ENCODE measurements at places on chromosomes 13 and 19. TPM values are rescaled to one million over a fixed set of nuclear protein-coding genes. Genes with fewer than 3 reads are reported as not detected.

ADAMTSL5 gene
- total RNA-seq: 20.8 TPM

CDC42EP5 gene
- total RNA-seq: 6.3 TPM

ZNF563 gene
- total RNA-seq: 0.19 TPM

CNN1 gene
- 34.5 TPM for total RNA-seq

SMIM17 gene
- total RNA-seq: not detected

- DNase-seq: no peak
Measured at GRCh38 chr13:66410314-66410713, 819.8 kb downstream of the PCDH9 start.

GGN gene
- total RNA-seq: not detected

DNA sequence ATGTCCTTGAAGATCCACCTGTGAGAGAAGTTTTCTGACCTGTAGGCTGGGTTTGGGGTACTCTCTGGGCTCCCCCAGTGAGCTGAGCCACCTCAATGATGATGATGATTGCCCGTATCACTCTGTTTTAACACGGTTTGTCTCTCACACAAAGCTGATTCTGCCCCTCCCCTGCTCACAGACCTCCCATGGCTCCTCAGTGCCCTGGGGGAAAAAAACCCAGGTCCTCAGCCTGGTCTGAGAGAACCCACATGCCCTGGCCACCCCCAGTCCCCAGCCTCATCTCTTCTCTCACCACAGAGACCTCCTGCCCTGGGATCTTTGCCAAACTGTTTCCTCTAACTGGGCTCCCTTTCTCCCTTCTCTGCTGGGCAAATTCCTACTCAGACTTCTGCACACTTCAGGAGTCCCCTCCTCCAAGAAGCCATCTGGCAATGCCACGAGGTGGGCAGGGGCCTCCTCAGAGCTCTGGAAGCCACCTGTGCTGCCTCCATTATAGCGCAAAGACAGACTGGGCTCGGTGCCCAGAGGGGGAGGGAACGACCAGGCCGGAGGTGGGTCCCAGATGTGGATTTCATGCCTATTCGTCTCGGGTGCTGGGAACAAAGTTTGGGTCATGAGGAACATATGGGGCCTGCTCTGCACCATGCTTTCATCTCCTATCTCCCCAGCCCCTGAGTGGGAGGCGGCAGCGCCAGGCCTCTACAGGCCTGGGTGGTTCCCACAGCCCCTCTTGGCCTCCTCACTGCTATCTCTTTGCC, 8.5 kb upstream of the CA11 start:
- no peak for DNase-seq

KDM4B gene
- total RNA-seq: 14.0 TPM

KIR2DL4 gene
- not detected for total RNA-seq

- DNase-seq: no peak
Measured at GRCh38 chr13:106052200-106052767, 483.2 kb downstream of the EFNB2 start.

- no peak for DNase-seq
Measured at GRCh38 chr19:16338470-16339360, 14.1 kb downstream of the KLF2 start.

- DNase-seq: no peak
Measured at GRCh38 chr13:24036115-24036514, 124.4 kb upstream of the SPATA13 start.

DNA sequence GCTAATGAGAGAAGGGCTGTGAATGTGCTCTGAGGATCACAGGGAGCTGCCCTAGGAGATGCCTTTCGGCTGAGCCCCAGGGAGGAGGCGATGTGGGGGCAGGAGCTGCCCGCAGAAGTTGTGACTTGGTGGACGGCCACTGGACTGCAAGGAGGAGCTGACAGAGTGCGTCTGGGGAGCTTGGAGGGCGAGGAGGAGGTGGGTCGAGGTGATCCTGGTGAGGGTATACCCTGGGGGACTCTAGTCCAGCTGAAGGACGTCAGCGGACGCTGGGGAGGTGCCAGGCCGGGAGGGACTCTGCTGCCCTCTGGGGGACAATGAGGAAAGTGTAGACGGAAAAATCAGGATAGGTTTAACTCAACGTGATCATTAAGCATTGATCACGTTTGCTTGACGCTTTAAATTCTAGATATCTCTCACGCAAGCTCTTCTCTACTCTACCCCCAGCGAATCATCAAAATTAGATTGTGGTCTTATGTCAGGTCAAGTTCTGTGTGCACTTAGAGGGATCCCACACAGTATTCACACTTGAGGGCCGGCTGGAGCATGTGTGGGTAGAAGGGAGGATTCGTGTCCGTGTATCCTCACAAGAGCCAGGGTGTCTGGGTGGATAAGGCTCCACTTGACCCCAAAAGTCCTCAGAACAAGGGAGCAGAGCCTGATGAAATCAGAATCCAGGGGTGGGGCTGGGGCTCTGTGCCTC, 3.3 kb upstream of the CEACAM7 start:
- no peak for DNase-seq

- DNase-seq: no peak
Measured at GRCh38 chr13:37306778-37307544, 201.5 kb upstream of the CSNK1A1L start.

GRCh38 chr13:91185294-91185863, 162.1 kb upstream of the MIR17HG start:
- DNase-seq: no peak

DNA sequence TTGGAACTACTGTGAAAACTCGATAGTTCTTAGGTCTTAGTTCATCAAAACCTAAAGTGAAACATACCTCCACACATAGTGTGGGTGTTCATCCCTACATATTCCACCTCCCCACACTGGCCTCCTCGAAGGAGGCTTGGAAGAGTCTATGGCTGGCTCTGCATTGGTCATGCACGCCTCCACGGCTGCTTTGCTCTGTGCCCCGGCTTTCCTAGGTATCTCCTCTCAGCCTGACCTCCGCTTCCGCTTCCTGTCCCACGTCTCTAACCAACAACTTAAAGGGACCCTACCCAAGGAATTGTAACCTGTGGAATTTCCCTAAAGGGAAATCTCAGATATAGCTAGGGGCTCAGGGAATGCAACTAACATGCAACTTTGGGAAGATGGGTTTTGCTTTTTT, 79.7 kb upstream of the MBNL2 start:
- no peak for DNase-seq

KIR2DL3 gene
- not detected for total RNA-seq

CYP4F2 gene
- total RNA-seq: not detected

- DNase-seq: no peak
Measured at GRCh38 chr13:44399074-44399473, 25.4 kb downstream of the SERP2 start.

Data from esophagus squamous epithelium (tissue), 5 donors.